ENCODE measurements at places on chromosomes 7 and 10.

GRCh38 chr7:69698109-69698825, 100.0 kb downstream of the AUTS2 start:
- no peak for DNase-seq

GRCh38 chr10:100182281-100182680, 3.5 kb downstream of the ERLIN1 start:
- no peak for DNase-seq

DNA sequence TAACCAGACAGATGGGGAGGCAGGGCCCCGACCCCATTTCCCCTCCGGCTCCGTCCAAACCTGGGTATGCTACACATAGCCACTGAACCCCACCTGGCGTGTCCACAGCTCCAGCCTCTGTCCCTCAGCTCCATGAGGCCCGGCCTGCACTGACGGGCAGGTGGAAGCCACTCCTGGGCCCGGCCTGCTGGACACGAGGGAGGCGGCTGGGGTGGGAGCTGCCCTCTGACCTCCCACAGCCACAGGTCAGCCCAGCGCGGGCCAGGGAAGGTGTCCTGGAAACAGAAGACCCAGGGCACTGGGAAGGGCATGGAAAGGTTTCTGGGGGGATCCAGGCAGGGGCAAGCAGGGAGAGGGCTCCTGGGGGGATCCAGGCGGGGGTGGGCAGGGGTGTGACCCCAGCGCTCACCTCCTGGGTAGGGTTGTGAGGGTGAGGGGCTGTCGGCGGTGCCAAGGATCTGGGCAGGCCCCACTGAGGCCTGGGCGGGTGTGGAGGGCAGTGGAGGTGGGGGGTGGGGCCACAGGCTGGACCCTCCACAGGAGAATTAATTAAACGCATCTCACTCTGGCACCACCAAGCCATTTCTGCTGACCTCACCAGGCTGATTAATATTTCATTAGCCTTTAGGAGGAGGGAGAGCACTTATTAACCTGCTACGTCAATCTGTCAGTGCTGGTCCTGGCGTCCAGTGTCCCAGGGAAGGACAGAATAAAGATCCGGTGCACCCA, 108.9 kb downstream of the UNCX start:
- no peak for DNase-seq

- DNase-seq = no peak
Observed at GRCh38 chr10:61918140-61918539, 16.6 kb downstream of the ARID5B start.

- DNase-seq = no peak
Observed at GRCh38 chr10:4279655-4280054, 494.6 kb upstream of the KLF6 start.

DNA sequence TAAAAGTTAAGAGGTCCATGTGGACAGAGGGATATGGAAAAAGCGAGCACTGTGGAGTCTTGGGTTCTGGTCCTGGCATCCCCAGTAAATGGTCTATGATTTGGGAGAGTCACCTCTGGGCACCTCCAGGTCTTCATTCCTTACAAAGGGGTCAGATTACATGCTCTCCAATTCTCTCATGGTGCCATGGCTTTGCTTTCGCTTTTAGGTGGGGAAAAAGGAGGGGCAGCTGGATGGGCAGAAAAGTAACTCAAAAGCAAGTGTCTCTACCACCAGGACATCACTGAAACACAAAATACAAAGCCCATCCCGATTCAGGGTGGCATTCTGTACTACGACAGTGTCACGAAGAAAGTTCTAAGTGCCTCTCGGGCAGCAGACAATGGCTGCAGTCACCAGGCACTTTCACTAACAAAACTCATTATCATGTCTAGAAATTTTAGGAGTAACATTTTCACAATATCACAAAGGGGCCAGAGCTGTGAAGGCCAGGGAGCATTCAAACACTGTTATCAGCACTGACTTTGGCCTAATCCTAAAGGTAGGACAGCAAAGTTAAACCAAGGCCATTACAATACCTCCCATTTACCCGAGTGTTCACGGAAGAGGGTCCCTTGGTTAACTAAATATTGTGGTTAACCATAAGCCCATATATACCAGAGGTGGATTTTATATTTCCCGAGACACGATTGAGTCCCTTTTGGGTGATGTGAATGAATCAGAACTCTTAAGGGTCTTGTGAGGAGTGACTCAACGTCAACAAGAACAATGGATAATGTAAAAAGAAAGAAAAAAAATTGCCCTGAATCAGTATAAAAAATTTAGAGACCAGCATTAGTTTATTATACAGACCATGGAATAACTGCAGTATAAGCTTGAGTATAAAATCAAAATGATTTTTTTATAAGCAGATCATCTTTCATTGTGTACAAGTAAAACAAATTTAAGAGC, 2.5 kb downstream of the PSAP start:
- no peak for DNase-seq

Data from CD4-positive, alpha-beta T cell treated with Interleukin-1 beta for 1 hour (primary cell).